ENCODE measurements at places on chromosomes 7 and 10.

DNA sequence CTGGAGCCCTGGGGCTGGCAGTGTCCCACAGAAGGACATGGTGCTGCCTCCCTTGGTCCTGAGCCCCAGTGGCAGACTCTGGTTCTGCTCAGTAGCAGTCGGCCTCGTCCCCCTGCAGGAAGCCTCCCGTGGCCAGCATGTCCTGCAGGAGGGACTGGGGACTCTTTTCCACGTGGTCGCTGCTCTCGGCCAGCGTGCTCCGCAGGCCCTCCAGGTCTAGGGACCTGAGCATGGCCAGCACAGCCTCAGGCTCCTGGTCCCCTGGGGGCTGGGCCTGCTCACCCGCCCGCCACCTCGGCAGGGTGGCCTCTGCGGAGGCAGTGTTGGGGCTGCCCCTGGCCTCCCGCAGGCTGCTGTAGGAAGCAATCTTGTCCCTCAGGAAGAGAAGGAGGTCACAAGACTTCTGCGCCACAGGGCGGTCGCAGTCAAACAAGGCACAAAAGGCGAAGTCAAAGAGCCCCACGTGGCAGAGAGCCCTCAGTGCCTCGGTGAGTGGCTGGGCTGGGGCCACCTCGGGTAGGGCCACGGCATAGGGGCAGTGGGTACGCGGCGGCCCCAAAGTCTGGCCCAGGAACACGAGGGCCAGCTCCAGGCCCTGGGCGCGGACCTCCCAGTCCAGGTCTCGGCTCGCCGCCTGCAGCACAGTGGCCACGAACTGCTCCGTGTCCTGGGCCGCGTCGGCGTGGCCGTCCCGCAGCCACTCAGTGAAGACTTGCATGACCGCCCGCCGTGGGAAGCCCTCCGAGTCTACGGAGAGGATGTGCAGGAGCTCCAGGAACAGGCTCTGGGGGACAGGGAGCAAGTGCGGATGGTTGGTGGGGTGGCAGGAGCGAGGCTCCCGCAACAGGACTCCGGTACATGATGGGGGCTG is 17.1 kb downstream of the BRAT1 start:
- peak; percentile 64 for DNase-seq

- DNase-seq, result no peak
Observed at GRCh38 chr10:102546606-102547320, 43.0 kb downstream of the SUFU start.

GRCh38 chr7:55071411-55072175 is 52.8 kb downstream of the EGFR start:
- no peak for DNase-seq

DNA sequence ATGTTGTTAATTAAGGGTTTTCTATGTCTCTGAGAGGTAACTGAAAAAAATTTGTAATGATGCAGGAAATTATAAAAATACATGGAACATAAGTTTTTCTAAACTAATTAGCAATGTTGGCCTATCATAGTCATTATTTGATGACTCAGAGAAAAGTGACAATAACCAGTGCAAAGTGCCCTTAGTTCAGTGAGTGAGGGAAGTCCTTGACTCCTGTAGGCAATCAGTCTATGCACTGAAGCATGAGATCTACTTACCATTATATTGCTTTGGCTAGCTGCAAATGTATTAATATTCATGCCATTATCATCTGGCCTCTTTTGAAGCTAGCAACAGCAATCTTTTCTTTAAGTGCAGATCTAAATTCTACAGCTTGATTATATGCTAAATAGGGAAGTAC is 40.6 kb downstream of the CCDC172 start:
- DNase-seq, result peak; percentile 37

- DNase-seq, result no peak
Observed at GRCh38 chr10:71023704-71024283, 135.4 kb upstream of the PCBD1 start.

- peak; percentile 16 for DNase-seq
Observed at GRCh38 chr7:14507617-14508016, 394.9 kb downstream of the DGKB start.

- no peak for DNase-seq
Observed at GRCh38 chr7:65800890-65801341, 72.0 kb upstream of the VKORC1L1 start.

GRCh38 chr10:110399965-110400933 is 95.5 kb upstream of the SMNDC1 start:
- DNase-seq, result no peak

DNA sequence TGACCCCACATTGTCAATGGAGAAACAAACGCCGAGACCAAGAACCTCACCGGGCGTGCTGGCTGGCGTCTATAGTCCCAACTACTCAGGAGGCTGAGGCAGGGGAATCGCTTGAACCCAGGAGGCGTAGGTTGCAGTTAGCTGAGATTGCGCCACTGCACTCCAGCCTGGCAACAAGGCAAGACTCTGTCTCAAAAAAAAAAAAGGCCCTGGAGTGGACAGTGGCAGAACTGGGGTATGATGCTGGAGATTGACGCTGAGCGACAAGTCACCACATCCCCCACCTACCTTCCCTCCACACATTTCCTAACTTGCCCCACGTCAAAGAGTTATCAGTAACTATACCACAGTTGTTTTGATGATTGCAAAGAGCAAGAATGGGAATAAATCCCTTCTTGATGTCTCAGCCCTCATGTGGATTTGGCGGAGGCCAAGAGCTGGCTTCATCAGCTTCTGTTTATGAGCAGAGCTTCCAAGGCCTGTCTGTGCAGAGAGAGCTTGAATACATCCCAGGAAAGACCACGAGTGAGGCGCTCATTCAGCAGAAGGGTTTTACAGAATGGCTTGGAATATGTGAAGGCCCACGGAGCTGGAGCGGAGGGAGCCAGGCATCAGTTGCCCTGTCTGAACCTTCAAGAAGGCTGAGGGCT is 28.0 kb upstream of the TNS3 start:
- DNase-seq, result no peak

- DNase-seq, result no peak
Observed at GRCh38 chr10:108913300-108913699, 1010.0 kb downstream of the XPNPEP1 start.

- DNase-seq, result no peak
Observed at GRCh38 chr7:22640269-22640668, 86.7 kb upstream of the IL6 start.

DNA sequence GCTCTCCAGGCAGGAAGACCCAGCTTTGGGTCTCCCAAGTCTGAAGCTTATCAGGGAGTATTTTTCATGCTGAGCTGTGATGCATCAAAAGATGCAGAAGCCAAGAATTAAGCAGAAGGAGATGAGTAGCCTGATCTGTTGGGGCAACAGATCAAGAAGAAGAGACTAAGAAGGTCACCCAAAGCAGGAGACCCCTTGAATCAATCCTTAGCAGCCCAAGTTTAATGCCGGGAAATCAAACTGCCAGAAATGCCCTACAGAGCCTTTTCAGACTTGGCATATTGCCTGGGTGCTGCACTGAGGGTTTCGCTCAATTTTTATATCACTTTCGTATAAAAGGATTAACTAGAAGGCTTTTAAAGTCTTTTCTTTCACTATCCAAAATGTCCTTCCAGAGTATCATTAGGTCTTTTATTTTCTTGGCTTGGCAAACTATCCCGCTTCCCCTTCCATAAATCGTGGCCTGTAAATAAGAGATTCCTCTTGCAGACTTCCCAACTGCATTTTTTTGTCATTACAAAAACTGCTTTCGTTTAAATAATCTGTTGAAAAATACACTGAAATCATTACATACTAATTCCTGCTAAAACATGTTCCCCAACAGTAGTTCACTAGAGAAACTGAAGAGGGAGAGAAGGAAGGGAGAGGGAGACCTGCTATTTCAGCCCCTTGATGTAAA is 49.0 kb upstream of the STK17A start:
- DNase-seq, result no peak

DNA sequence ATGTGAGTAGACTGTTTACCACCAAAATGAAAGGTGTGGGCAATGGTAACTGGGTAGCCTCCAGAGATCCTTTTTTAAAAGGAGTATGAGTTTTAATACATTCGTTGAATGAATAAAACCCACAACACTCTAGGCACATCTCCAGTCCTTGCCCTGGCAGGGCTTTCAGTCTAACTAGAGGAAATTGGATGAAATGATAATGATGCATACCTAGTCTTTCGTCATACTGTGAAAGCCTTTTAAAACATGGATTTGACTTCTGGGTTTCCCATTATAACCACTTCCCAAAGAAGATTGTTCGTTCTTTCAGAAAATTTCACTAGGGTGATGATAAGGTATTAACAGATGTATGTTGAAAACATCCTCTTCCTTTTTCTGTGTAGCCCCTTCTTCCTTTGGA is 110.8 kb downstream of the REEP3 start:
- DNase-seq, result no peak

GRCh38 chr10:95391581-95392216 is 100.9 kb upstream of the PDLIM1 start:
- DNase-seq, result no peak

- DNase-seq, result peak; percentile 87
Observed at GRCh38 chr7:125316466-125316865, 386.8 kb upstream of the POT1 start.

DNA sequence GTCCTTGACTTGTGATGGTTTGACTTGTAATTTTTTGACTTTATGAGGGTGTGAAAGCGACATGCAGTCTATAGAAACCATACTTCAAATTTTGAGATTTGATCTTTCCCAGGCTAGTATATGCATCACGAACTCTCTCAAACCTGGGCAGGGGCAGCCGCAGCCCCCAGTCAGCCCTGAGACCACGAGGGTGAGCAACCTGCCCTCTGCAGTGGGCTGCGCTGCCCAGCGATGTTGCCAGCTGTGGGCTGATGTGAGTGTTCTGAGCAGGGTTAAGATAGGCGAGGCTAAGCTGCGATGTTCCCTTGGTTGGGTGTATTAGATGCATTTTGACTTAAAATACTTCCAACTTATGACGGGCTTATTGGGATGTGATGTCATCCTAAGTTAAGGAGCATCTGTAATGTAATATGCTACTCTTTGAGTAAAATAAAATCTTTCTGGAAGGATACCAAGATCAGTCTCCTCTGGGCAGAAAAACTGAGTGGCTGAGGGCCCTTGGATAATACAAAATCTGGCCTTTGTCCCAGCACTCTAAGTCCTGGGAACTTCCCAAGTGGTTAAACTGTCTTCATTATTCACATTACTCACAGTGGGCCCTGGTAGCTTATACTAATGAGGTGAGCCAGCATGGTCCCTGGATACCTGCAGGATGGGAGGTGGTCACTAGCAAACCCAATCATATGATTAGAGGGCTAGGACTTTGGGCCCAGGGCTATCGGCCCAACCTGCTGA is 28.4 kb upstream of the CNPY1 start:
- DNase-seq, result no peak

DNA sequence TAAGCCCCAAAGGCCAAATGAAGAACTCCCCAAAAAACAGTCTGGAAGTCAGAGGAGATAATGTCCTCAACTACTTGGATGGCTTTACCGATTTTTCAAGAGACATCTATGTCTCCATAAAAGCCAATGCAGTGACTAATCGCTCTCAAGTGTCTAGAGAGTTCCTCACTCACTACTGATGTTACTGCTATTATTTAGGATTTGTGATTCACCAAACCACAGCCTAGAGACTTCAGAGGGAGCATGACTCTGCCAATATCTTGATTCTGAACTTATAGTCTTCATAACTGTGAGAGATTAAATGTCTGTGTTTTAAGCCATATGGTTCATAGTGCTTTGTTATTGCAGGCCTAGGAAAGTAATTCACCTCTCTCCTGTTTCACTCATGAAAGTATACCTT is 160.2 kb downstream of the IPMK start:
- DNase-seq, result no peak

GRCh38 chr7:23287612-23288011 is 11.5 kb upstream of the MALSU1 start:
- no peak for DNase-seq

- peak; percentile 33 for DNase-seq
Observed at GRCh38 chr7:121113288-121113687, 124.8 kb downstream of the CPED1 start.

DNA sequence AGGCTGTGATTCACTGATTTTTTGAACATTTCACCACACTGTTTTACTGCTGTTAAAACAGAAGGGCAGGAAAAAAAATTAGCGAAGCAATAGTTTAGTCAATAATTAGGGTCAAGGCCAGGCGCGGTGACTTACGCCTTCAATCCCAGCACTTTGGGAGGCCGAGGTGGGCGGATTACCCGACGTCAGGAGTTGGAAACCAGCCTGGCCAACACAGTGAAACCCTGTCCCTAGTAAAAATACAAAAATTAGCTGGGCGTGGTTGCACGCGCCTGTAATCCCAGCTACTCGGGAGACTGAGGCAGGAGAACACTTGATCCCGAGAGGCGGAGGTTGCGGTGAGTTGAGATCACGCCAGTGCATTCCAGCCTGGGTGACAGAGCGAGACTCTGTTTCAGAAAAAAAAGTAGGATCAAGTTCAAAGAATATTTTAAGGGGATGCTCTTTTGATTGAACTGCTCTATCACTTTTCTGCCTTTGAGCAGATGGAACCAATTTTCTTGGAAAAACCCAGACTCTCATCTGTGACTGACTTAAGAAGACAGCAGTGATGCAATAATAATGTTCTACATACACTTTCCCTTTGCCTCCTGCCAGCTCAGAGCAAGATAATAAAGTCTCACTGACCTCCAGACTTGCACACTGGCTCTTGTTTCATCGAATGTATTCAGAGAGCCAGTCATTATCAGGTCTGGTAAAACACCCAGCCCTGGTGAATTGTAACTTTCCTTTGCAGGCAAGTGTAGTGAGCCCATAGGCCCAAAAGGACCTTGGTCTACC is 1.6 kb upstream of the PPA1 start:
- no peak for DNase-seq

- DNase-seq, result peak; percentile 48
Observed at GRCh38 chr7:100200693-100201092, 19.1 kb upstream of the PVRIG start.

- no peak for DNase-seq
Observed at GRCh38 chr10:111954386-111954785, 229.2 kb downstream of the GPAM start.

- no peak for DNase-seq
Observed at GRCh38 chr10:117928281-117928680, 118.5 kb downstream of the RAB11FIP2 start.

Measured in DMS53 (cell line).